ENCODE measurements at places on chromosomes 2 and 18. TPM values are rescaled to one million over a fixed set of nuclear protein-coding genes. Genes with fewer than 3 reads are reported as not detected.

- no peak for DNase-seq
These were observed 686.5 kb downstream of the EPHA4 start for GRCh38 chr2:220885593-220885992.

GRCh38 chr2:193584522-193584938, 1389.8 kb upstream of the TMEFF2 start:
- DNase-seq: no peak

DNA sequence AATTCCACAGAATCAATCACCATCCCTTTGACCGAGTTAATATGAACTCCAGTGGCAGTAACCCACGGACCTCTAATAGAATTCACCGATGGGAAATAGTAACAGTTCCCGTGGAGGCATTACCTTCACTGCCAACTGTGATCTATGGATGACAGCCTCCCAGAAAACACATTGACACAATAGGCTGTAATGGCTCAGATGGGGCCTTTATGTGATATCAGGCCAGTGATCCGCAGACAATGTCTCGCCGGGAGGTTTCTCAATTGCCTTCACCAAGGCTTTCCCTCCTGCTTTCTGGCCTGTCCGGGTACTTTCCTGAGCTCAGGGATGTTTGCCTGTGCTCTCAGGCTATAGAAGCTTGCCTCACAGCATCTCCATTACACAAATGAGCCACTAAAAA, 34.4 kb upstream of the KLF7 start:
- DNase-seq: no peak

DNA sequence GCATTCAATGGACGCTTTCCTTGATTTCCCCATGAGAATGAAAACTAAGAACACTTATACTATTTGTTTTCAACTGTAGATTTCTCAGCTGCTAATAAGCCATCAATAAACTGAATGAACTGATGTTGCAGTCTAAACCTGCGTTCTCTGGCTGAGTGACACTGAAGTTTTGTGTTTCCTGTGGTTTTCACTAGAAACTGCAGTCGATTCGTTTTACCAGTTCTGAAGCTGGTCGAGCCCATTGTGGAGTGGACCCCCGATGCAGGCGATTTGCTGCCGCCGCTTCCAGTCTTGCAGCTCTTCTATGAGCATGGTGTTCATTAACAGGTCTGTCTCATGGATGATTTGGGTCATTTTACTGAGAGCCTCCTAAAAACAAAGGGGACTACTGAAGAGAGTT, 50.6 kb upstream of the STAT1 start:
- no peak for DNase-seq

GRCh38 chr2:175312137-175312536, 130.6 kb upstream of the ATP5MC3 start:
- no peak for DNase-seq

DNA sequence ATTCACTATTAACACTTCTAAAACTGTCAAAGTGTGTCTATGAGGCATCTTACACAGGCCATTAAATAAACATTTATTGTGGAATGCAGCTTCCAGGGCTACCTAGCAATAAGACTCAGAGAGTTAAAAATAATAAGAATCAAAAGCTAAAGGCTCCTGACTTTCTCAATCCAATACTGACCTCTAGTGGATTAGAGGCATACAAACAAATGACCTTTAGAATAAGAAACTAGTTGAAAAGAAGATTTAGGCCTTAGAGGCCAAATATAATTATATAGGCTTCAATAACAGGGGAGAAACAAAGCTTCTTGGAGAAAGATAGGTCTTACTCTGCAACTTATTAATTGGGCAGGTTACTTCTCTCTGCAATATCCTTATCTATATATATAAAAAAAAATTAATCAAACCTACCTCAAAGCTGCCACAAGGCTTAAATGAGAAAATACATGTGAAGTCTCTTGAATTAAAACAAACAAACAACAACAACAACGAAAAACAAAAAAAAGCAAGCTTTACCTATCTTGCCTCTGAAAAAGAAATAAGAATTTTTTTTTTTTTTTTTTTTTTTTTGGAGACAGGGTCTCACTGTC, 246.1 kb downstream of the EXOC6B start:
- DNase-seq: no peak

DNA sequence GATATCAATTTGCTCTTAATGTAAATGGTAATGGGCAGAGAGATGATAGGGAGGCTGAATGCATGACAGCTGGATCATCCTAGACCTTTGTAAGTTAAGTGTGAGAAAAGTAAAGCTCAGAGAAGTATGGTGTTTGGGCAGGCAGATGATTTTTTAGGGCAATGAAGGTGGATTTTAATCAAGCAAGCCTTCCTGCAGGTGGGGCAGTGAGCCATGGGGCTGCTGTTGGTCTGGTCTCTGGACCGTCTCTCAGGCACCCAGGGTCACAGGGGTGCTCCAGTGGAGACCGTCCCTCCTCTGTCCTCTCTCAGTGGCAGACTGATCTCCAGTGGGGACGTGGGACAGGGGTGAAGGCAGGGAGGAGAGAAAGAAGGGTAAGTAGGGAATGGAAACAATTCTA, 69.8 kb upstream of the STK17B start:
- no peak for DNase-seq

GRCh38 chr2:238801791-238802190, 46.1 kb upstream of the TWIST2 start:
- no peak for DNase-seq

DNA sequence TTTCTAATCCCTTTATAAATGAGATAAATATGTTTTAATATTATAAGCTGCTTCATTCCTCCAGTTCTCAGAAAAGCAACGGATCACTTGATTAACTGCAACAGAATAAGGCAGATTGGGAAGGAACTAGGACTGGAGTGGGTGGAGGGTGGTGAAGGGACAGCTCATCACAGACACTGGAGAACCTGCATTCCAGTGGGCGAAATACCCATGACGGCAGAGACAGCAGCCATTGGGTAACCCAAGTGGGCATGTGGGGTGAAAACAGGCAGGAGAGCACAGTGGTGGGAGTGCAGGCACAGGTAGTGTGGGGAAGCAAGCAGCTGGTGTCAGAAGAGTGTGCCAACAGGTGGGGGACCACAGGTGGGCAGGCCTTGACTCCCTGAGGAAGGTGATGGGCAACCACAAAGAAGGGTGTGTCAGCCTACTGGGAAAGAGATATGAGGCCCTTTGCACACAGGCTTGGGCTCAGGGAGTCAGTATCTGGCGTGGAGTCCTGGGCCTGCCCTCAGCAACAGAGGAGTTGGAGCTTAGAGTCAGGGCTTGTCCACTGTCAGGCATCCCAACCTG, 27.2 kb downstream of the DPYSL5 start:
- no peak for DNase-seq

GRCh38 chr18:3248062-3248657, 559 bp downstream of the MYL12A start:
- DNase-seq: no peak

DNA sequence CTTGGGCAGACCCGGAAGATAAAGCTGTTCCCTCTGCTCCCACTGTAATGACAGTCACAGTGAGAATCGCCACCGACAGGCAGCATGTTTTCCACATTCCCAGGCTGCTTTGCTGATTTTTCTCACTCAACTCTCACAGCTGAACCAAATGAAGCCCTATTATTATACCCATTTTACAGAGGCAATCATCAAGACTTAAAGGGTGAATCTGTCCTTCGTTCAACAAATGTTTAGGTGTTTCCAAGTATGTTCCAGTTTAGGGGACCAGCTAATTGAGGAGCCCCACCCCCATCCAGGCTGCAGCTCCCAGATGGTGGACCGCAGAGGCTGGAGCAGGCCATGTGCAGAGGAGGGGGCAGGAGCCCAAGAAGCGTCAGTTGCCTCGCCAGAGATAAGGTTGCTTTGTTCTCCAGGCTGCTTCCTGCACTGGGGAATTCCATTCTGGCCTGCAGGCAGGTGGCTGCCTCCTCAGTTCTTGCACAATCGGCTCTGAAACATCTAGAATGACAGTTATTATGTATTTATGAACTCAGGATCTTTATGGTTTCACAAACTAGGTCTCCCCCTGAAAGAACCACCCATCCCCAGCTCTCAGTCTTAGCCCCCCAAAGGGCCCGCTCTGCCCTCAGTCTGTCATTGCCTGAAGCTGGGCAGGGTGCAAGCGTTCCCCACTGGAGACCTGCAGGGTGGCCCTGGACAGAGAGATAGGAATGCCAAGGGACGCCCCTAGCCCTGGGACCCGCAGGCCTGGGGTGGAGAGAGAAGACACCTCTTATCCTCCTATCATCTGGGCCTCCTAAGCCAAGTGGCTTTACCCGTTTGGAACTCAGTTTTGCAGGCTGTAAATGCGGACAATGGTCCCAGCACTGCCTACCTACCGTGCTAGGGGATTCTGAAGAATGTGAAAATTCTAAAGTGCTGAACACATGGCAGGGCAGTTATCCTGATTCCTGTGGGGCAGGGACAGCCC, 49.1 kb upstream of the MYCN start:
- no peak for DNase-seq

- DNase-seq: no peak
These were observed 14.2 kb downstream of the RHBDD1 start for GRCh38 chr2:226850024-226850423.

DNA sequence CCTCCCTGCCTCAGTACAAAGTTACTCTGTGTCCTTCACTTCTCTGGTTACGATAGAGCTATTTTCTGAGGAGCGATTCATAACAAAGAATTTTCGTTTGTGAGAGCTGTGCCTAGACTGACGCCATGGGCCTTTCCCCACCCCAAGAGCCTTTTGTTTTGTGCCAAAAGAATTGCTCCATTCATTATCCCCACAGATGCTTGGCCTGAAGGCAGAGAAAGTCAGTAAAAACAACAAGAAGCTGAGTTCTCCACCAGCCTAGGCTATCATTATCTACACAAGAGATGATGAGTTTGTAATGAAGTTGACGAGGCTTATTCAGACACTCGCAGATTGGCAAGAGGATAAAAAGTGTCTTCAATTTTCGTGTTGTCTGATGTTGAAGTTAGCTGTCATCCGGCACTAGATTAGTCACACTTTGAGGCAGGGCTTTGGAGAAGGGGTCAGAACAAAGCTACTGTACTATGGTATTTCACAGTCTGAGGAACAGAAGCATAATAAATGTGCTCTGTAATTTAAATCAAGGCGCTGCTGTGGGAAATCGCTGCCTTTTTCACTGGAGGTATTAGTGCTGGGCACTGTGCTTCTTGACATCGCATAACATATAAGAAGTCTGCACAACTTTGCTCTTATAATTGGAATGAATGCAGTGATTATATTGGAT, 278.4 kb upstream of the FIGN start:
- no peak for DNase-seq

- DNase-seq: no peak
These were observed 18.2 kb downstream of the LMAN1 start for GRCh38 chr18:59340817-59341216.

DNA sequence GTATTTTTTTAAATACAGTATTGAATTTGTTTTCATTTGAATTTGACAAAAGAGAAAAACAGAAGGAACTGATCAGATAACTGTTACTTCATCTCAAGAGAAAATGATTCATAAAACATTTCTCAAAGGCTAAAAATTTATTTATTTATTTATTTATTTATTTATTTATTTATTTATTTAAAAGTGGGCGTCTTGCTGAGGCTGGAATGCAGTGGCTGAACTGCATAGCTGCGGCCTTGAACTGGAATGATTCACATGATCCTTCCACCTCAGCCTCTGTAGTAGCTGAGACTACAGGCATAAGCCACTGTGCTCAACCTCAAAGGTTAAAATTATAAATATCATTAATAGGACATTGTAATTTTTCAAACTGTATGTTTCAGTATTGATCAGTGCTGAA, 4.5 kb upstream of the PUM2 start:
- DNase-seq: no peak

GRCh38 chr18:76791106-76791505, 31.3 kb upstream of the ZNF236 start:
- no peak for DNase-seq

DNA sequence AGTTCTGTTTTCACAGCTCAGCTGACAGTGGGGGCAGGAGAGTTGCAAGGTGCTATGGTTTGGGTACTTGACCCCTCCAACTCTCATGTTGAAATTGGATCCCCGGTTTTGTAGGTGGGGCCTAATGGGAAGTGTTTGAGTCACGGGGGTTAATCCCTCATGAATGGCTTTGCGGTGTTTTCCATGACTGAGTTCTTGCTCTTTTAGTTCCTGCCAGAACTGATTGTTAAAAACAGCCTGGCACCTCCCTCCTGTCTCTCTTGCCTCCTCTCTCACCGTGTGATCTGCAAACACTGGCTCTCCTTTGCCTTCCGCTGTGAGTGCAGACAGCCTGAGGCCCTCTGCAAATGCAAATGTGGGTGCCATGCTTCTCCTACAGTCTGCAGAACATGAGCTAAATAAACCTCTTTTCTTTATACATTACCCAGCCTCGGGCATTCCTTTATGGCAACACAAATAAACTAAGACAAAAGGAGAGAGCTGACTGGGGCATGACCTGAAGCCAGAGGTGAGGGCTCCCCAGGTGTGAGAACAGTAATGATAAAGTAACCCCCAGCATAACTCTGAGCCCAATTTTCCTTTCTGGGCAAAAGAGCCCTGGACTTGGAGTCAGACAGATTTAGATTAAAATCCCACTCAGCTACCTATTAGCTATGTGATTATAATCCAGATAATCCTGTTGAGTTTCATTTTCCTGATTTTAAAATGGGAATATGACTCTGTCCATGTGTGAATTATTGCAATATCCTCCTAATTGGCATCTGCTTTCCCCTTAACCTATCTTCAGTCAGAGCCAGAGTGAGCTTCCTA, 64.9 kb upstream of the CAPN13 start:
- no peak for DNase-seq

- no peak for DNase-seq
These were observed 26.9 kb upstream of the DTNB start for GRCh38 chr2:25700221-25700660.

DNA sequence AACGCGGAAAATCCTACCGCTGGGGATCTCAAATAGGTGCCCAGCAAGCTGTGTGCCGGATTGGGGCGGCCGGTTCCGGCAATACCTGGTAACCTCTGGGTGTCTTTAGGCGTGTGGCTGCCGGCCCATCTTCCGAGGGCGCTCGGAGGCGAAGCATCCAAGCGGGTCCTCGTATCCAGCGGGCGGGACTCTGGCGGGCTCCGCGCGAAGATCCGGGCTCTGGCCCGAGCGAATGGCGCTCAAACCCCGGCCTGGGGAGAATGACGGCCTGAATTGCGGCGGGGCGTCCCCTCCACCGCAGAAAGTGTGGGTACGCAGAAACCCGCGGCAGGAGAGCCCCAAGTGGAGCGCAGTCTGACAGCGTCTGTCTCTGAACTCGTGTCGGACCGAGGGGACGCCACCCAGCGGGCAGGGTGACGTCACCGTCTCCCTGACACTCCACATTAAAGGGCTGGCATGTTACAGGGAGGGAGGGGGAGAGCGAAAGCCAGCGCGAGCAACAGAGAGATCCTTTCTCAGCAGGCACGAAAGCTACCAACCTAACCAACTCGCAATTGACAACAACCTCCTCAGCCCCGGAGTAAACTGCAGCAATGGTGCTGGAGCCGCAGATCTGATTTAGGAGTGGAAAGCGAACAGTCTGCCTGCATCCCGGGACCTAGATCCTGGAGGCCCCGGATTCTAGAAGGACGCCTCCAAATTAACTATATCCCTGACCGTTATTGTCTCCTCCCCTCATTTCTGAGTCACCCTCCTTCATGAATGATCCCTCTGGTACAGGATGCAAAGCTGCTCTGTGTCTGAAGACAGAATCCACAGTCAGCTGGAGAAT, at the start of gene SKOR2:
Gene SKOR2, minus strand, starts transcription at position 372 of the 832 bp plus-strand sequence. CDS start 2,477 bp downstream, outside the sequence.
- no peak for DNase-seq

Gene TSPYL6
- total RNA-seq: not detected

Gene LHCGR
- total RNA-seq: not detected

Gene CRACDL
- total RNA-seq: 14.8 TPM

Gene LDAH
- 21.5 TPM for total RNA-seq

Gene TBR1
- total RNA-seq: not detected

Gene IL37
- total RNA-seq: 0.64 TPM

Gene CLEC4F
- total RNA-seq: 0.11 TPM

Gene ZNF521
- total RNA-seq: 6.9 TPM

Measured in left colon (tissue), 2 donors.